ENCODE measurements at places on chromosomes 3 and 15.

DNA sequence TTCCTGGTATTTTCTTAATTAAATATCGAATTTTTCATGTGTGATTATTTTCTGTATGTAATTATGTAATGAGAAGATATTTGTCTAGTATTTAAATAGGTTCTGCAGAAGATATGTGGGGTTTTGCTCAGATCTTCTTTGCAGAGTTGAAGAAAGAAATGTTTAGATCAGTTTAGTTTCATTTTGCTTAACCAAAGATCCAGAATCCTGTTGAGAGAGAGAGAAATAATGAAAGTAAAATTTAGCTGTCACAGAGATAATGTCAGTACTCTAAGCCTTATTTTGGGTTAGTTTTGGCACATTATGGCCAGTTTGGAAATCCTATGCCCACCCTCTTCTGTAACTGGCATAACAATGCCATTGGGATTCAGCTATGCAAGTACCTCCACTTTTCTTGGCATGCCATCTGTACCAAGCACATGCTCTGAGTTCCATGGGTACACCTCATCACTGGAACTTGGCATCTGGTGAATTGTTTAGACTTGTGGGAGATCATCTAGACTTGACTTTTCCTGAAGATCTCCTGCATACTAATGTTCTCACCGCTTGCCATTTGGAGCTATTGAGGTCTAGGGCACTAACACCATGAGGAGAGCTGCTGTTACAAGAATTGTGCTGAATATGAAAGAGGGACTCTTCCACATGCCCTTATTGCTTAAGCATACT lies 30.9 kb downstream of the PLSCR1 start:
- no peak for DNase-seq

DNA sequence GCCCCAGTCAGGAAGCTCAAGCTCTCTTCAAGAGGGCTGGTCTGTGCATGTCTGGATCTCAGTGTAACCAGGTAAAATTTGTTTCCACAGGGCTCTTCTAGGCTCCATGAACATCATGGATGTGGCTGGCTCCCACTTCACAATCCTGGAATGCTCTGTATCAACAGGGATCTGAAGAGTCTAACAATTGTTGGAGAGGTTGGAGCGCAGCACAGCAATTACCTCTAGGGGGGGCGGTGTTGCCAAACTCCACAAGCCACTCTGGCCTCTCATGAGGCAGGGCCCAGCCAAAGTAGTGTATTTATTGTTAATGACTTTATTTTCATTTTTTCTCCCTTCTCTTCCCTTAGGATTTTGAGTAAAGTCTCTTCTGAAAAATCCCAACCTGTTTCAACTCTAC lies 6.1 kb upstream of the EIF2B5 start:
- no peak for DNase-seq

GRCh38 chr15:70597056-70597603 lies 166.2 kb downstream of the UACA start:
- DNase-seq: no peak

- no peak for DNase-seq
Measured at GRCh38 chr15:62879770-62880169, 162.8 kb upstream of the TPM1 start.

DNA sequence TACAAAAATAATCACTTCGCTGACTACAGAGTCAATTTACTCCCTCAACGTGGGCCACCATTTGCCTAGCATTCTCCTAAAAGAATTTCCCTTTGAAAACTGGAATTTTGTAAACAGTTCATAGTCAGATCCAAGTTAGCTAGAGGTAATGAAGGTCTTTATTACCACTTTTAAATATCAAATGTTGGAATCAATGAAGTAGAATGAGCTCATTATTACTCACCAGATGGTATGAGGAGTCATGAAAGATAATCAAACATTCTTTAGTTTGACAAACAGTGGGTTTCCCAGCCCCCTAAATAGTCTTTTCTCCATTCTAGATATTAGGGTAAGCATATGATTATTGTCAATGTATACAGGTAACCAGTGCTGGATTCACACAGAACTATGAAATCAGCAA lies 455.7 kb upstream of the THBS1 start:
- DNase-seq: no peak

- DNase-seq: no peak
Measured at GRCh38 chr3:58150130-58150809, 60.5 kb downstream of the DNASE1L3 start.

DNA sequence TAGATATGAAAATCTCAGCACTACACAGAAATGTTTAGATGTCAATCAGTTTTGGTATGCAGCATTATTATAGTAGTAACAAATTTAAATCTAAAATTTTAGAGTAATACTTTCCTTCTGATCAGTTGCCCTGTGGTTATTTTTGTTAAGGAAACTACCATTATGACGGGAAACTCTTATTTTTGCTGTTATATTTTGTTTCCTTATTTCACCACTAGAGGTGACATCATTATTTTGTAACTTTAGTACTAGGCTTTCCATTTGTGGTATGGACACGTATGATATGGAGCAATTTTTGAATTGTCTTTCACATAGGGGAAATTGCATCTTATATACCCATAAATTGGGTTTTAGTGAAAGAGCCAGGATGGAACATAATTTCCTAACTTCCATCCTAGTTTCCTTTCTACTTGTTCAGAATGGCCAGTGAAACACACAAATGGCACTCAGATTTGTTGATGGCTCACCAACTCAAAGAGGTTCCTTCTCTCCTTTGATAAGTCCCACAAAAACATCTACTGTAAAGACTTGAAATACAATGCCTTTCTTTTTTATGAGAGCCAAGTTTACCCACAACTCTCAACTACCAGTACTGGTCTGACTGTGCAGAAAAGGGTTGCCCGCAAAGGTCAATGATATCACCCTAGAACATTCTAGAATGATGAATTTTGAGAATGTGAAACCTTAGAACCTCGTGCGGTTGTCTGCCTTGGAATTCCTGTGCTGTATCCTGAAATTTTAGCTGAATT lies 19.4 kb upstream of the PPP4R2 start:
- DNase-seq: no peak

- DNase-seq: no peak
Measured at GRCh38 chr3:24550588-24550987, 55.9 kb upstream of the THRB start.

- no peak for DNase-seq
Measured at GRCh38 chr15:28977377-28978010, 91.7 kb downstream of the APBA2 start.

DNA sequence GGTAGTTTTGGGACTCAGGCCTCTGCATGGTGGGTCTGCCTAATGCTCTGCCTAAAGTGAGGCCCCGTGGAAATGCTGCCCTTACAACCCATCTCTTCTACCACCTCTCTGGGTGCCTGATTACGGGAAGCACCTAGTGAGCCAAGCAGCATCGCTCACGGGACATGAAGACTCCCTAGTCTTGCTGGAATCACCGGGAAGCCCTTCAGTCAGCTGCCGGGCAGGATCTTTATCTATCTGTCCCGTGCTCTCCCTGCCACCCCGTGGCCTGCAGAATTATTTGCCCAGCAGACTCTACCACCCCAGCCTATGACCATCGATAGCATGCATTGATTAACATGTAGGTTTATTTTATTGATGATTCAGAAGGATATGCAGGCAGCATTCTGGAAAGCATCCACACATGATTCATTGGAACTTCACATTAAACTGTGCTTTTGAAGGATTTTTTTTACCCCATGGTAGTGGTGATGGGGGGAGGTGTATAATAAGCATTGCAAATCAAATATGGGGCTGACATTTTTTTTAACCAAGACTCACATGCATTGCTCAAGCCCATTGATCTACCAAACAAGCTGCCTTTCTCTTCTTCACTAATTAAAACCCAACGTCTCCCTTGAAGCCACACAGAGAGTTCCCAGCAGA lies 63.1 kb downstream of the ATP2B2 start:
- DNase-seq: no peak

DNA sequence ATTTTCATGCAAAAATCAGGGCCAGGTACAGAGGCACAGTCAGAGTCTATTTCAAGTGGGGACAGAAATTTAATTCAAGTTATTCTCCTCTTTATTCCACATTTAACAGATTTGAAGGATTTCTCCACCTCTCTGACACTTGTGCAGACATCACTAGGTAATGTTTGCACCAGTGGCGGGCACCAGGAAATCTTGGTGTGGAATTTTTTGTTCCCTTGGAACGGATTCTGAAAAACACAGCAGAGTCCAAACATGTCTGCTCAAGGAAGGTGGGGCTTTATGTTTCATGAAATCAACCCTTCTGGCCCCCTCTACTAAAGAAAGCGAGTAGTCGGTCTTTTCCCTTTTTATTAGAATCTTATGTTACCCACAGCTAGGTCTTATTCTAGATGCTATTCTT lies 271.2 kb upstream of the MDFIC2 start:
- no peak for DNase-seq

DNA sequence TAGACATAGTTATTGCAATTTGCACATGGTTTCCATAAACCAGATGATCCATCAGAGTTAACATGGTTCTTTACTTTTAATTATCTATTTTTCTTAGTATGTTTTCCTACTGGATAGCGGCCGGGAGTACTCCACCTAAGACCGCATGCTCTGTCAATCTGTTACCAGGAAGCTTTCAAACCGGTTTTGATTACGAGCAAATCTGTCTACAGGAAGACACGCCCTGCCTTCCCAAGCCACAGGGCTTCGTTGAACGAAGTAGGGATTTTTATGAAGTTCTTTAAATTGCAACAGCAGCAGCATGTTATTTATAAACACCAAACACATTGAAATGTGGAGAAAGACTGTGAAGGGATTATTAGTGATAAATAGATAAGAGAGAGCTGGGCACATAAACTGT lies 283.3 kb upstream of the ROBO2 start:
- DNase-seq: no peak

GRCh38 chr3:138220242-138220641 lies 33.1 kb downstream of the ARMC8 start:
- DNase-seq: no peak

DNA sequence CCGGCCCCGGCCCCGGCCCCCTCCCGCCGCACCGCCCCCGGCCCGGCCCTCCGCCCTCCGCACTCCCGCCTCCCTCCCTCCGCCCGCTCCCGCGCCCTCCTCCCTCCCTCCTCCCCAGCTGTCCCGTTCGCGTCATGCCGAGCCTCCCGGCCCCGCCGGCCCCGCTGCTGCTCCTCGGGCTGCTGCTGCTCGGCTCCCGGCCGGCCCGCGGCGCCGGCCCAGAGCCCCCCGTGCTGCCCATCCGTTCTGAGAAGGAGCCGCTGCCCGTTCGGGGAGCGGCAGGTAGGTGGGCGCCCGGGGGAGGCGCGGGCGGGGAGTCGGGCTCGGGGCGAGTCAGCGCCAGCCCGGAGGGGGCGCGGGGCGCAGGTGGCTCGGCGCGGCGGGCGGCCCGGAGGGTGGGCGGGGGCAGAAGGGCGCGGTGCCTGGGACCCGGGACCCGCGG lies 352 bp downstream of the CHRD start:
- DNase-seq: no peak

- no peak for DNase-seq
Measured at GRCh38 chr3:70738291-70738681, 425.8 kb upstream of the MDFIC2 start.

- DNase-seq: no peak
Measured at GRCh38 chr15:74584779-74585178, 30.9 kb upstream of the CLK3 start.

DNA sequence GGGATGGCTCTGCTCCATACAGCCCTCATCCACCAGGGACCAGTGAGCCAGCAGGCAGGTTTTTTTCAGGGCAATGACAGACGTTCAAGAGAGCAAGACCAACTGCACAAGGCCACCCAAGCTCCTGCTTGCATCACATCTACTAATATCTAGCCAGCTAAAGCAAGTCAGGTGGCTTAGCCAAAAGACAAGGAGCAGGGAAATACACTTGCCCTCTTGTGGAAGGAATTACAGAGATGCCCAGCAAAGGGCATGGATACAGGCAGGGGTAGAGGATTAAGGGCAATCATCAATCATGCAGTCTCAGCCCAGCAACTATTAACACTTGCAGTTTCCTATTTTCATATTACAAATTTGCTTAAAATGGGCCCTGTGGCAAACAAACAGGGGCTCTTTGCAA lies 81.5 kb upstream of the NTRK3 start:
- DNase-seq: no peak

DNA sequence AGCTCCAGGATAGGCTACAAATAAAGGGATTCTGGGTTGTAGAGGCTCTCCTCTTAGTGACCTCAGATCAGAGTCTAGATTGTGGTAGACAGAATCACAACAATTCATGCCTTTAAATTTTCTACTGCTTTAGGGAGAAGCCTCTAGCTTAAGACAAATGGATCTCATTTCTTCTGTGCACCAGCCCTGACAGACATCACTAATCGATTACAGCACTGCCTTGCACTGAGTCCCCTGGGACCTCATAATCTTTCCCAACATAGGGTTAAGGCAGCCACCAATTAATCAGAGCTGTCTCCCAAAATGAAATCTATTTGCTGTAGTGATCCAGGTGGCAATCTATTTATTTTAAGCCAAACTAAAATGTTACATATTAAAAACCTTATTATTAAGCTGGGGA lies 436.5 kb upstream of the WNT5A start:
- DNase-seq: no peak

DNA sequence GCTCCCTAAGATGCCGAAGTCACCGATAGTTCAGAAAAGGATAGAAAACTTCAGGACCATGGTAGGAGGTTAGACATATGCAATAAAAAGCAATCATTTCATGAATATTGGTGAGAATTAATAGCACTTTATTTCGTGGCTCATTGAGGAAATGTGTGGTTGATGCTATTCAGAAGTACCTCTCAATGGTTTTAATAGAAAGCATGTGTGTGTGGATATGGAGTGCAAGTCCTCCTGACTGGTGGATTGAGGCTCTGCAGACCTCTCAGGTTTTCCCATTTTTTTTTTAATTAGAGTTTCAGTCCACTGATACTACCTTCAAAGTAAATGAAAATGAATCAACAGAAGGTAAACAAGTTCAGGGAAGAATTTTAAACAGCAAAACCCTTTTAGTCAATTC lies 384.3 kb upstream of the RARB start:
- DNase-seq: no peak

- DNase-seq: no peak
Measured at GRCh38 chr15:83046558-83047127, 20.4 kb downstream of the BTBD1 start.

DNA sequence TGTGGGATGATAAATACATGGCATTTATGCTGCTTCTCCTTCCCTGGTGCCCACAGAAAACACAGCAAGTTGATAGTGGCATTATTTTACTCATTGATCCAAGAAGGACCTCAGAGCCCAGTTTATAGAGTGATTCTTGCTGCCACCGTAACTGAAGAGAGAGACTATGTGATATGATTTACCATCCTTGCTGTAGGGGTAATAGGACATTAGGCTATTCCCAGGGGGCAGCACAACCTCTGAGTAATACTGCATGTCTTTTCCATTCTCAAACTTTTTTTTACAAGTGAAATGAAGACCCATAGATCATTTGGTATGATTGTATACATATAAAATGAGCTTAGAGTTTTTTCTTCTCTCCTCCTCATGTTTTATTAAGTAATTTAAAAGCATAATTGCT lies 136.4 kb downstream of the ABI3BP start:
- DNase-seq: no peak

DNA sequence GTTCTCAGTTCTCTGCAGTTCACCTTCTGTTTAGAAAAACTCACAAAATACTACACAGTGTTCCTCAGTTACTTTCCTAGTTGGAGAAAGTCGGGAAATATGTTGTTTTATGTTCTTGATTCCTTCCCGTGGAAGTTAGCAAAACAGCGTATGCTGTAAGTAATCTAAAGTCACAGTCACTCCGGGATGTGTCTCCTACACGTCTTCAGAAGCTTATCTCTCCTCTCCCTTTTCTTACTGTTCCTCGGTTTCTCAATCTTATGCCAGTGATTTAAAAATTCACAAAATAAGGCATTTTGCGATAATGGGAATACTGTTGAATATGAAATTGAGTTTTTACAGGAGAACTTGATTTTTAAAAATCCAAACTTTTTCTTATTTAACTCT lies 1.7 kb downstream of the HEG1 start:
- DNase-seq: no peak

Data from NCI-H1092 treated with DMSO at 0.1 percent for 48 hours (cell line).